Activated CD4-positive, alpha-beta T cell treated with anti-CD3 and anti-CD28 coated beads for 36 hours (primary cell): ENCODE measurements at places on chromosomes 3 and 15. TPM values are rescaled to one million over a fixed set of nuclear protein-coding genes. Genes with fewer than 3 reads are reported as not detected.

The P2RY14 gene
- 0.25 TPM for total RNA-seq

The CCDC191 gene
- total RNA-seq: 2.2 TPM

The INAFM2 gene
- total RNA-seq: 11.2 TPM

The PLA2G4D gene
- total RNA-seq: not detected

The ARPP21 gene
- total RNA-seq: not detected

The ACAN gene
- total RNA-seq: not detected

The HAUS2 gene
- 55.1 TPM for total RNA-seq

The ALDH1A3 gene
- total RNA-seq: not detected

The MYZAP gene
- total RNA-seq: 0.11 TPM

DNA sequence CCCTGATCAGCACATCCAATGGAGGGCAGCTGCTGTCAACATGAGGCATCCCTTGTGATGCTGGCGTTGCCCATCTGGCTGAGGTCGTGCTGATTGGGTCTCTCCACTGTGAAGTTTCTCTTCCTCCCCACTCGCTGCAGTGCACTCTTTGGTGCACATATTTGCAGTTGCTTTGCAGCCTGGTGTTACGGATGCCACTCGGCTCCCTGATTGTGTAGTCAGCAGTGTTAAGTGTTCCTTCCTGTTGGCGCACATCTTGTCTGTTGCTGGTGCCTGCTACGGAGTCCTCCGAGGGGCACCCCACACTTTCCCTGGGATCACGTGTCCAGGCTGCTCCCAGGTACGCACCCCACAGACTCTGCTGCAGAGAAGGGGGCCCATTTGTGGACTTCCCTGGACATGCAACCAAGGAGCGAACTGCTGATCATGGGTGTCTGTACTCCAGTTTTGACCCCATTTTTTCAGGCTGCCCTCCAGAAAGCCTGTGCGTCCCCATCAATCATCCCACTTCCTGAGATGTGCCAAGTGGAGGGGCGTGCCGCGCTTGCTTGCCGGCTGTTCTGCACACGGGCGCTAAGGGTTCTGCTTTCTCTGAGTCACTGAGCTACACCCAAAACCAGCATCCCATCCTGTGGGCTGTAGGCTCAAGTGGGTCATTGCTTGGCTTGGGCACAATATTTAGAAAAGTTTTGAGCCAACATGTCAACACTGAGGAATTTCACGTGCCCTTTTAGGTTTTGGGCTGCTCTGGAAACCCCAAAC is 98.6 kb downstream of the FBLN2 start:
- H3K4me3 ChIP-seq: no peak overlapping the region
- H3K36me3 ChIP-seq: no peaks in the 10 kb centered on the region
- H3K27me3 ChIP-seq: peaks cover 14% of the 10 kb centered on the region
- peaks cover 12% of the 10 kb centered on the region for H3K4me1 ChIP-seq

GRCh38 chr15:37485056-37485455 is 384.7 kb upstream of the MEIS2 start:
- no peak overlapping the region for H3K4me3 ChIP-seq
- H3K36me3 ChIP-seq: no peaks in the 10 kb centered on the region
- no peak overlapping the region for H3K27ac ChIP-seq
- no peaks in the 10 kb centered on the region for H3K27me3 ChIP-seq
- H3K4me1 ChIP-seq: no peaks in the 10 kb centered on the region
- DNase-seq: no peak

- peaks cover 9% of the 10 kb centered on the region for H3K27me3 ChIP-seq
- H3K36me3 ChIP-seq: no peaks in the 10 kb centered on the region
- no peak for DNase-seq
These were observed 51.1 kb downstream of the SOX14 start for GRCh38 chr3:137815251-137815650.

GRCh38 chr3:124876401-124876878 is 10.7 kb downstream of the ITGB5 start:
- H3K27me3 ChIP-seq: peaks cover 8% of the 10 kb centered on the region
- no peak overlapping the region for H3K27ac ChIP-seq
- H3K4me3 ChIP-seq: no peak overlapping the region
- H3K36me3 ChIP-seq: no peaks in the 10 kb centered on the region

DNA sequence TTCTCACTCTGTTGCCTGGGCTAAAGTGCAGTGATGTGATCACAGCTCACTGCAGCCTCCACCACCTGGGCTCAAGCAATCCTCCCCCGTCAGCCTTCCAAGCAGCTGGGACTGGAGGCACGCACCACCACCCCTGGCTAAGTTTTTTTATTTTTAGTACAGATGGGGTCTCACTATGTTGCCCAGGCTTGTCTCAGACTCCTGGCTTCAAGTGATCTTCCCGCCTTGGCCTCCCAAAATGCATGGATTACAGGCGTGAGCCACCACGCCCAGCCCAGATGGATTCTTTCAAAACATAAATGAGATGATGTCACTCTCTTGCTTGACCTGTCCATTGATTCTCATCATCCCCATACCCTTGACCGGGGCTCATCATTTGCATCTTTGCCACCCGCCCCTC is 72.6 kb upstream of the SLC6A6 start:
- H3K27me3 ChIP-seq: peaks cover 5% of the 10 kb centered on the region
- H3K4me1 ChIP-seq: no peaks in the 10 kb centered on the region
- no peaks in the 10 kb centered on the region for H3K36me3 ChIP-seq
- no peak overlapping the region for H3K27ac ChIP-seq
- DNase-seq: no peak
- no peak overlapping the region for H3K4me3 ChIP-seq

GRCh38 chr3:40969341-40969740 is 230.0 kb upstream of the CTNNB1 start:
- peaks cover 23% of the 10 kb centered on the region for H3K4me1 ChIP-seq
- no peaks in the 10 kb centered on the region for H3K36me3 ChIP-seq
- H3K4me3 ChIP-seq: no peak overlapping the region
- peaks cover 27% of the 10 kb centered on the region for H3K27me3 ChIP-seq

GRCh38 chr3:128787256-128788253 is 61.6 kb downstream of the RAB7A start:
- H3K4me1 ChIP-seq: peaks cover 97% of the 10 kb centered on the region
- H3K36me3 ChIP-seq: peaks cover 12% of the 10 kb centered on the region
- peak overlapping the region; percentile 100 for H3K27ac ChIP-seq
- peak overlapping the region; percentile 73 for H3K4me3 ChIP-seq
- peak; percentile 62 for DNase-seq

DNA sequence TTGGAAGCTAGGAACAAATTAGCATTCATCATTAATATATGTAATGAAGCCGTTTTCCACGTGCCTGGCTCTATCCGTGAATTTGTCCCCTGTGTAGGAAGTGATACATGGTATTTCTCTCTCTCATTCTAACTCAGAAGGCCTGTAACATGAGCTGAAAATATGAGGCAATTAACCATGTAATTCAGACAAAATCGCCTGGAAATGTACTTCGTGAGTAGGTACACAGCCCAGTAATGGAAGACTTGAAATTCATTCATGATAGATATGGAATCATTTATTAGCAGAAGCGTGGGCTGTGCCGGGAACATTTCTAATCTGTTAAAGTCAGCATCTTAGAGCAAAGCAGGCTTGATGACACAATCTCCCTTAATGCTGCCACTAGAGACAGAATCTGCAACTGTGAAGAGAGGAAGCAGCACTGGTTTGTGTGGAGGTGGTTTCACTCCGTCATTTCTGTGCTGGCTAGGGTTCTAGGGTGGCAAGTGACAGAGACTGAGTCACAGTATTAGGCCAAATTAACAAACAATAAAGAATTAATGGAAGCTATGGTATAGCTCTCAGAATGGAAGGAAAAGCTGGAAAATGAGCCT is 225.0 kb upstream of the PROK2 start:
- peak overlapping the region; percentile 49 for H3K27ac ChIP-seq
- no peaks in the 10 kb centered on the region for H3K36me3 ChIP-seq
- no peak overlapping the region for H3K4me3 ChIP-seq
- peaks cover 10% of the 10 kb centered on the region for H3K27me3 ChIP-seq
- peaks cover 11% of the 10 kb centered on the region for H3K4me1 ChIP-seq

DNA sequence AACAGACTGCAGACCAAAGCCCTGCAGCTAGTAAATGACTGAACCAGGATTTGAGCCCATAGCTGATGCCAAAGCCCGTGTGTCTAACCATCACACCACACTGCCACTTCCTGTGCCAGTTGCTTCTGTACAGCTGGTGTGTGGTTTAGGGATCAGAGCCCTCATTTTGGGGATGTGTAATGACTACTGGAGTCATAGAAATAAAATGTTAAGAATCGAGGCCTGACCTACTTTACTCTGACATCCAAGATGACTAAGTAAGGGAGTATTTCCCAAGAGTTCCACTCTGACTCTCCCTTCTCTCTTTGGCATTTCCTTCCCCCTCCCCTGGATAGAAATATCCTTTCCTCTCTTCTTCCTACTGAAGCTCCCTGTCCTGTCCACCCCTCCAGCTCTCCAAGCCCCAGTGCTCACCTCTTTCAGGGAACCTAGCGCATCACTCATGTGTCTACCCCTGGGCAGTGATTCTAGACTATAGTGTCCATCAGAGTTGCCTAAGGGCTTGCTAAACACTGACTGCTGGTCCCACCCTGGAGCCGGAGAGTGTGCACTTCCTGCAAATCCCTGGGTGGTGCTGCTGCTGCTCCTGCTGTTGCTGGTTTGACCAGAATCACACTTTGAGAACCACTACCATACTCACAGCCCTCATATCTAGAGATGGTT is 53.8 kb downstream of the MGLL start:
- H3K27me3 ChIP-seq: no peaks in the 10 kb centered on the region
- no peak overlapping the region for H3K4me3 ChIP-seq
- DNase-seq: no peak
- H3K4me1 ChIP-seq: peaks cover 3% of the 10 kb centered on the region
- H3K36me3 ChIP-seq: peaks cover 1% of the 10 kb centered on the region
- no peak overlapping the region for H3K27ac ChIP-seq

DNA sequence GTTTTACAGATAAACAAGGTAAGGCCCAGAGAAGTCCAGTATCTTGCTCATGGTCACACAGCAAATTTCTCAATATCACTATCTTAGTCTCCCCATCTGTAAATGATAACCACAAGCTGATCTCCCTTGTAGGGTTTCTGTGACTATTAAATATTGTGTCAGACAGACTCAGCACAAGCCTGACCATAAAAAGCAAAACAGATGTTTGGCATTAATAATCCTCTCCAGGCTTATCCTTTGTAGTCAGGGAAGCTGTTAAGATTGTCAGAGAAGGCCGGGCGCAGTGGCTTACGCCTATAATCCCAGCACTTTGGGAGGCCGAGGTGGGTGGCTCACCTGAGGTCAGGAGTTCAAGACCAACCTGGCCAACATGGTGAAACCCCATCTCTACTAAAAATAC is 173.2 kb upstream of the PRICKLE2 start:
- no peak for DNase-seq
- H3K4me3 ChIP-seq: no peak overlapping the region
- H3K27ac ChIP-seq: no peak overlapping the region
- no peaks in the 10 kb centered on the region for H3K4me1 ChIP-seq

- H3K4me1 ChIP-seq: no peaks in the 10 kb centered on the region
- H3K27me3 ChIP-seq: no peaks in the 10 kb centered on the region
- no peak overlapping the region for H3K27ac ChIP-seq
- no peak overlapping the region for H3K4me3 ChIP-seq
- DNase-seq: no peak
- H3K36me3 ChIP-seq: no peaks in the 10 kb centered on the region
These were observed 18.5 kb downstream of the C3orf85 start for GRCh38 chr3:109154979-109155378.

DNA sequence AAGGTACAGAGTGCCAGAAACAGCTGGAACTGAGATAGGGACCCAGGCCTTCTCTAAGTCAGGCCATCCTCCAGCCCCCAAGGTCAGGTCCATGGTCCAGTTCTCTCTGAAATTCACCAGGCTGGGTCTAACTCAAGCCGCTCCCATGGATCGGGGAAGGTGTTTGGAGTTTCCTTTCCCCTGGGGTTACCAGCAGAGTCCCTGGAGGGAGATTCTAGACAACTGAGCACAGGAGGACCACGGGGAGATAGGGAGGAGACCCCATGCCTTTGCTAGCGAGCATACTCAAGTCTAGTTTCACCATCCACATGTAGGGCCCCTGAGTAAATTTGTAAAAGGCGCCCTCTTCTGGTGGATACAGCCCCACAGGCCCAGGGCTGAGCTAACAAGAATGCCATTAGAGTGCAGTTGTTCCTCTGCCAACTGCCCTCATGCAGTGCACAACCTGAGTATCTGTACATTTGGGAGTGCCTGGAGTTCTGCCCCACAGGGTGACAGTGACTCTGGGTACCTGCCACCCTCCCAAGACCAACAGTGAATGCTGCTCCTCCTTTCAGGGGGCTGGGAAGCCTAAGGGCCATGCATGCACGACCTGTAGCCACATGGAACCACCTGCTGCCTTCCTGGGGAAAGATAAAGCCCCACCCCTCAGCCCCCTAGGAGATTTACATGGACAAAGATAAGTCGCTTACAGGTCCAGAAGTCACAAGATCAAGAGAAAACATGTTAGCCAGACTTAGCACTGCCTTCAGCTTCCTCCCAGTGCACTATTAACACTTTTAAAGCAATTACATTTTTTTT is 89.0 kb downstream of the IQSEC1 start:
- peak overlapping the region; percentile 57 for H3K27ac ChIP-seq
- peak; percentile 78 for DNase-seq
- peaks cover 30% of the 10 kb centered on the region for H3K4me1 ChIP-seq
- peaks cover 6% of the 10 kb centered on the region for H3K36me3 ChIP-seq
- H3K27me3 ChIP-seq: no peaks in the 10 kb centered on the region
